ENCODE measurements at places on chromosomes 6 and 20.

GRCh38 chr6:157985378-157986155 lies 3.9 kb downstream of the SYNJ2 start:
- DNase-seq = no peak

GRCh38 chr6:87465051-87465450 lies 7.7 kb upstream of the SLC35A1 start:
- DNase-seq = no peak

- no peak for DNase-seq
Measured at GRCh38 chr6:42367353-42368011, 84.2 kb downstream of the TRERF1 start.

DNA sequence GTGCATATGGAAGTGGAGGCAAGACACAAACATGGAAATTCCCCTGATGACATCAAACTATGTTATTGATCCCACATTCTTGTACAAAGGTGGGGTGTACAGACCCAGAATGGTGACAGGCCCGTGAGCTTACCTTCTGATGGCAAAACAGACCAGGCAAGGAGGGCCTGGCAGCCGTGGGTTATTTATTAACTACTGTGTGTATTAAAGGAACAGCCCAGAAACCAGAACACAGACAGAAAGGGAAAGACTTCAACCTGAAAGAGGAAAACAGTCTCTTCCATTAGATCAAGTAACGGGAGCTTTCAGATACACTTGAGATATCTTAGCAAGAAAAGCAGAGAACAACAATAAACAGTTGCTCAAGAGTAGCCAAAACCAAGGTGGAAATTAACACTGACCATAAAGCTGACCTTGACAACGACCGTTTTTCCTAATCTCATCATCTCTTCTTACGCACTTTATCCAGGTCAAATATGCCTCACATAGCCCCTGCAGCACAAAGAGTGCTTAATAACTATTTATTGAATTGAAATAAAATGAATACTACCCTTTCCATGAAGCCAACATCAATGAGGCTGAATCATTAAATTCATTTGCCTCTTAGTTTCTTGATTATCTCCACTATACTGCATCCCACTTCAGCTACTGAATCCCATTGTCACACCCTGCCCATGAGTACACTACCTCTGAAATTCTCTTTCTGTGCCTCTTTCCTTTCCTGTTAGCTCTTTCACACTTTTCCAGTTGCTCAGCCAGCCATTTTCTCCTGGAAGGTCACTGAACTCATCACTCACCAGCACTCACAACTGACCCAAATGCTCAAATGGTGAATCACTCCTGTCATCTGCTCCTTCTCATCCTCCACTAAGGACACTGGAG lies 67.4 kb downstream of the MOXD1 start:
- DNase-seq = no peak

DNA sequence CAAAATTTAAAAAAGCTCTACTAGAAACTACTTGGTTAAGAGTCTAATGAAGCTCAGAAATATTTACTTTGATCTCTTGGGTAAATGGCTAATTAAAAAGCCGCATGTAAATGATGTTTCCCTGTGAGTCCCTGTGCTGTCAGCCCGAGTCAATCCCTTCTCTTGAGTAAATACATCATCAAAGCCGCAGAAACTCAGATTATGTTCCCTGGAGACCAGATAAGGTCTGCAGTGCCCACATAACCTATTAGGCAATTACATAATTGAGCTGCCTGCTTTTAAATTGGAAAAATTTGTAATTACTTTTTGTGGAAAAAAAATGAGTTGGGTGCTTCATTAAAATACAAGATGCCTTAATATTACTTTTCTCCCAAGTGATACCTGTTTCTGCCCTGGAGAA lies 83.1 kb downstream of the KIZ start:
- no peak for DNase-seq

DNA sequence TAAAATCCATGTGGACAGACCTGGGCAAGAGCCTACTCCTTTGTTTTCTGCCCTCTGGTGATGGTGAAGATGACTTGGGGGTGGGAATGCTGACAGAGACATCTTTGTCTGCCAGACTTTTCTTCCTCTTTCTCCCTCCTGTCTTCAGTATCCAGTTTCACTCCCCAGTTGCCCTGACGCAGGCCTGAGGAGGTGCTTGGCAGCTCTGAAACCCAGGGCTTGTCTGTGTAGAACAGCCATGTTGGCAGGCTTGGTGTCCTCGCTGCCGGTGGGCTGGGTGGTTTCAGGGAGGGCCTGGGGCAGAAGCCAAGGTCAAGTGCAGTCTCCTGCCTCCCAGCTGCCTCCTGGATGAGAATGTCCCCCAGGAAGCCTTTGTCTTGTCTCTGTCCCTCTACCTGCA lies 22.5 kb downstream of the CCDC167 start:
- no peak for DNase-seq

GRCh38 chr6:105326216-105326615 lies 76.7 kb downstream of the PREP start:
- no peak for DNase-seq

- no peak for DNase-seq
Measured at GRCh38 chr6:44967481-44967880, 360.6 kb upstream of the RUNX2 start.

DNA sequence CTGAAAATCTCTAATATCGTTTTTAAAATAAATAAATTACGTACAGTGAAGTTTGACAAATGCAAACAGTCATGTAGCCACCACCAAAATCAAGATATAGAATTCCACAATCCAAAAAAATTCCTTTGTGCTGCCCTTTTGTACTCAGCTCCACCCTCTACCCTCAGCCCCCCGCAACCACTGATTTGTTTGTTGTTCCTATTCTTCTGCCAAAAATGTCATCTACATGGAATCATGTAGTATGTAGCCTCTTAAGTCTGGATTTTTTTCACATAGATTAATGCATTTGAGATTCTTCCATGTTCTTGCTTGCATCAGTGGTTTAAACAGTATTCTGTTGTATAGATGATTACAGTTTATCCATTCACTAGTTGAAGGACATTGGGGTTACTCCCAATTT lies 8.5 kb upstream of the REPS1 start:
- DNase-seq = no peak

DNA sequence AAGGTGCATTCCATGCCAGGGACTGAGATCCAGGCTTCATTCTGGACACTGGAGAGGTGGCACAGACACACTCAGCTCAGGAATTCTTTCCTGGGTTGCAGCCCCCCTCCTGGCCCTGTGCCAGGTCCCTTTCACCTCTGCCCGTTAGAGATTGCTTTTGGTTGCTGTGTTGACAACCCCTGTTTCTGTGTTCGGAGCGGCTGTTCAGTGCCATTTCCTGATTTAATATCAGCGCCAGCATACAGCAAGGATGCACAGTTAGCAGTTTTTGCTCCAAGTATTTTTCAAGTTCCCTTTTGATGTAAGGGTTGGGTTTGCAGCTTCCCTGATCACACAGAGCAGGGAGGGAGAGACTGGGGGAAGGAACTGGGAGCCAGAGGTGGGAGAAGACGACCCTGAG lies 8.5 kb upstream of the MAFB start:
- no peak for DNase-seq

GRCh38 chr6:110662490-110663211 lies 152.6 kb downstream of the CDK19 start:
- no peak for DNase-seq

DNA sequence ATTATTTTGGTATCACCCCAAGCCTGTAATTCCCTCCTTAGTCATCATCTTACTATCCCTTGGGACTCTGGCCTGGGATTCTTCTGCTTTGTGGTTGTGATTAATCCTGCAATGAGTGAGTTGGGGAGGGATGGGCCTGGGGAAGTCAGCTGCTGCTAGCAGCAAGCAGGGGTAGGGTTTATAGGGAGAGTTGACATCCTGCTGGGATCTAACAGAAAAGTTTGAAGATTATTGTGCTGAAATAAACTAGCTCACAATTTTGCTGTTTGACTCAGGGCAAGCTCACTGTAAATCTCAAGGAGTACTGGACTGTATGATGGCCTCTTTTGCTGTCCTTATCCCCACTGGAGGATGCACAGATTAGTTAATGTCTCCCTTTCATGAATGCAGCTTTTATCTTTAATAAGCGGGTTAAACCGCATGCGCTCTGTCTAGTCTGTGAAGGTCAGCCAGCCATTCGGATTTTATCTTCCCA lies 83.4 kb downstream of the JARID2 start:
- no peak for DNase-seq

DNA sequence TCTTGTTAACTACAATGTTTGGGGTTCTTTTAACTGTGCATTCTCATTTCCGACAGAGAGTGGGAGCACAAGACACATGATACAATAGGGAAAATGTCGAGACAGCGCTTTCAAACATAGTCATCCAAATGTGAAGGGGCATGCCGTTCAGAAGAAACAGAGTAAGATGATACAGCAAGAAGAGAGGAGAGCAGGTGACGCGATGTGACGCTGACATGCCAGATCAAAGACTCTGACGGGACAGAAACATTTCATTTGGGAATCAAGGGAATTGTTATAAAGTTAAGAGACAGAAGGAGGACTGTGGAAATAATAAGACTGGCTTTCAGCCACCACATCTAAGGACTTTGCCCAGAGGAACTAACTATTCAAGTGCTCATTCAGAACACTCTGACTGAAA lies 117.4 kb downstream of the FAXC start:
- DNase-seq = no peak

DNA sequence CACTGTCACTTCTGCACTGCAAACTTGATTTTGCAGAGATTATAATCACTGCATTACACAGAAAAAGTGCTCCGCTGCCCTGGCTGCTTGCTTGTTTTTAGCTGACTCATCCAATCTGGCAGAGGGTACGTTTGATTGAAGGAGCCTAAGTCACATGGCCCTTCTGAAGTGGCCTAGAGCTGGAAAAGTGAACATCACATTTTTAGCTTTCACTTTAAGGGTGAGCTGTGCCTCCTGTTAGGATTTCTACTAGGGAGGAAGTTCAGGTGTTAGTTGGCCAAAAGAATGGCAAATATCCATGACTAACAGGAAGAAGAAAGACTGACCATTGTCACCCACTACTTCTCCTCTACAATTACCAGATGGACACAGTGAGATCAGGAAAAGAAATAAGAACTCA lies 889.1 kb upstream of the MAP3K7 start:
- DNase-seq = no peak

- no peak for DNase-seq
Measured at GRCh38 chr20:17993546-17993945, 24.7 kb downstream of the MGME1 start.

DNA sequence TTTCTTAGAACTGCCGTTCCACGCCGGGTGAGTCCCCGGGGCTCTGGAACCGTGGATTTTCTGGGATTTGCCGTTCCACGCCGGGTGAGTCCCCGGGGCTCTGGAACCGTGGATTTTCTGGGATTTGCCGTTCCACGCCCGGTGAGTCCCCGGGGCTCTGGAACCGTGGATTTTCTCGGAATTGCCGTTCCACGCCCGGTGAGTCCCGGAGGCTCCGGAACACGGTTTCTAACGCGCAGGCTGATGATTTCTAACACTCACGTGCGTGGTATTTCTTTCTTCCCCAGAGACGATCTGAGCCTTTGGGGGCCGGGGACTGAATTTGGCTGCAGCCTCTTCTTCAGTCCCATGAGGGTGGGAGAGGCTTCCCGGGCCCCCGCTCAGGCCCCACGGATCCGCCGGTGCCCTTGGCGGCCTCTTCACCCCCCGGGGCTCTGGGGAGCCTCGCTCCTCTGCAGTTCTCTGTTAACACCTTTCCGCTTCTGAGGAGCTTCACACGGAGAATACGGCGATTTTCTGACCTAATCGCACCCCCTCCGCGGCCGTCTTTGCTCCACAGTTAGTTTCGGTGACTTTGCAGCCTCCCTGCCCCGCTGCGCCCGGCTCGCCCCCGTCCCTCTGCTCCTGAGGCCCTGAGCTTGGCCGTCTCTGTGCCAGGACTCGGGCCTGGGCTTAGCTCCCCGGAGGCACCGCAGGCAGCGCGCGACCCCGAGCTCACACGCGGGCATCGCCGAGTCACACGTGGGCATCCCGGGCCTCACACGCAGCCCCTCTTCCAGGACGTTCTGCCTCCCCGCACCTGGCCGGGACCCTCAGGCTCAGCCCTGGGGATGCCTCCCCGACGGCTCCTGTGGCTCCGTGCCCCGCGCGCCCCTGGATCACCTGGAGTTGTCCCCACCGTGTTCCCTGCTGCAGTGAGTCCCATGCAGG lies 7.2 kb upstream of the KIF25 start:
- no peak for DNase-seq

- no peak for DNase-seq
Measured at GRCh38 chr6:97963193-97963592, 680.2 kb upstream of the MMS22L start.

DNA sequence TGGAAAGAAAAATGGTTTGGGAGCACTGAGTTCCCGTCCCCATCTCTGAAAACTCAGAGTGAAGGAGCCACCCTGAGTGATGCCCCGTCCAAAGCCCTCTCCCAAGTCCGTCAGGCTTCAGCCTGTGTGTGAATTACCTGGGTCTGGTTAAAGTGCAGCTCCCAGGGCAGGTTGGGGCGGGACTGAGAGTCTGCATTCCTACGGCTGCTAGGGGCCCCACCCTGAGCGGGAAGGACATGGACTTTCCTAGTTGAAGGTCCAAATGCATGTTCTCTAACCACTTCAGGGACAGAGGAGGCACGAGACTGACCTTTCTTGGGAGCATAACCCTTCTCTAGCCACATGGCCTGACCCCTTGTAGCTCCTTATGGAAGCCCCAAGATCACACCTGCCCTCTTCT lies 97.2 kb downstream of the SYNDIG1 start:
- no peak for DNase-seq

DNA sequence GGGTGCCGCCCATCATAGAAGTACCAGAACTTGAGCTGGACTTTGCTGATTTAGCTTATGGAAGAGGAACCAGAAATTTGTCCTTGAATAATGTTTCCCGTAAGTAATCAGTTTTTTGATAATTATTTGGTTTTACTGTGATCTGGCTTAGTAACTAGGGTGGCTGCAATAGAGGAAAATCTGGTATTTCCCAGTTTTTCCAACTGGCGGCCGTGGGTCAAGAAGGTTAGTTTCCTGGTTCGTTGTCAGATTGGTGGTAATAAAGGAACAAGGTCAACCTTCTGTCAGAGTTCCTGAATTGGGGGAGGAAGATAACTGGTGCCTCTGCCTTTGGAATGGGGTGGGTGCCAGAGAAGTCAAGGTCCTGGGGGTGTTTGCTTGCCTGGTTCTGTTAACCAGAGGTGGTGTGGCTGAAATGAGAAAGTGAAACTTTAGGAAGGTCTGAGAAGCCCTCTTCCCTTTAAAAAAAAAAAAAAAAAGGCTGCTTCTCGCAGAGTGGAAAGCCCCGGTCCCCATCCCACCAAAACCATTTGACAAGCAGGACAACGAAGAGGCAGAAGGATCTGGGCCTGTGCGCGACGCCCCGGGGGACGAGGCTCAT lies at the start of gene CALHM6:
Gene CALHM6 (plus strand): TSS at position 45 of the 601 bp plus-strand sequence. CDS start 555 bp downstream, at position 600.
- DNase-seq = no peak

All from activated T-helper 1 cell treated with Interleukin-2 at 50 U/mL for 16 hours (primary cell).